ENCODE measurements at places on chromosomes 16 and 17. TPM values are rescaled to one million over a fixed set of nuclear protein-coding genes. Genes with fewer than 3 reads are reported as not detected.

GPRC5B gene
- total RNA-seq = 0.14 TPM

DNA sequence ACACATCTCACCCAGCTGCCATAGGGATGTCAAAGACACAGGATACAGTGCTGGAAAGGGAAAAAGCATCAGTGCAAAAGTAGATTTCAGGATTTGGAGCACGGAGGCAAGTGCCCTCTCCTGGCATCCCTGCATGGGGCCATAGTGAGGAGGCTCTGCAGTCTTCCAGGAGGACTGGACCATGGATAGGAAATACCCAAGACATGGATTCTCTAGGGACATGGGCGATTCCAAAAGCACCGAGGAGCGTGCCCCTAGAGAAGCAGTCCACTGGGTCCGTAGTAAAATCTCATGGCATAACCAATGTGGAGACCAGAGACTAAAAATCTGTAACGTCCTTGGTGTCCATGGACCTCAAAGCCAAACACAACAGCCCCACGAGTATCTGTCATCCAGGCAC, 818.2 kb downstream of the KCNJ18 start:
- H3K27me3 ChIP-seq = no peaks in the 10 kb centered on the region
- no peak overlapping the region for H3K4me3 ChIP-seq
- H3K27ac ChIP-seq = no peak overlapping the region
- no peaks in the 10 kb centered on the region for H3K4me1 ChIP-seq
- no peaks in the 10 kb centered on the region for H3K36me3 ChIP-seq
- DNase-seq = no peak

DNA sequence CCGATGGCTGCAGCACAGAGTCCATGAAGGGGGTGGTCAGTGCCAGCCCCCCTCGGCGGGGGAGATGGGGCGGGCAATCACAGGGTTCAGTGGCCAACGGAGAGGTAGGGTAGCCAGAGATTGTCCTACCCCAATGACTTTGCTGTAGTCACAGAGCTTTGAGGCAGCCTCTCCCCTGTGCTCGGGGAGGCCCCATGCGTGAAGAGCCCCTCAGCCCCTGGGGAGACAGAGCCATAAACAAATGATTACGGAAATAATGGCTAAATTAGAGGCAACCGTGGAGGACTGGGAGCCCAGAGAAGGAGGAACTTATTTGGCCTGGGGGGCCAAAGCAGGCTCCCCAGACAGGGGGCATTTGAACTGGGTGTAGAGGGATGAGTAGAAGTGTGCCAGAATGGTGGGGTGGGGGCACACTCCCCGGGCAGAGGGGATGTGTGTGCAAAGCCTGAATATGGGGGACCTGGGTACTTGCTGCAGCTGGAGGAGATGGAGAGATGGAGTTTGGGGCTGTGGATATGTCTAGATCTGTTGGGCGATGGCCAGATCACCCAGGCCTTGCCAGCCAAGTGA, 164.8 kb downstream of the CMIP start:
- peaks cover 6% of the 10 kb centered on the region for H3K36me3 ChIP-seq
- H3K4me3 ChIP-seq = no peak overlapping the region
- no peak for DNase-seq
- no peaks in the 10 kb centered on the region for H3K27me3 ChIP-seq
- H3K27ac ChIP-seq = no peak overlapping the region

DNA sequence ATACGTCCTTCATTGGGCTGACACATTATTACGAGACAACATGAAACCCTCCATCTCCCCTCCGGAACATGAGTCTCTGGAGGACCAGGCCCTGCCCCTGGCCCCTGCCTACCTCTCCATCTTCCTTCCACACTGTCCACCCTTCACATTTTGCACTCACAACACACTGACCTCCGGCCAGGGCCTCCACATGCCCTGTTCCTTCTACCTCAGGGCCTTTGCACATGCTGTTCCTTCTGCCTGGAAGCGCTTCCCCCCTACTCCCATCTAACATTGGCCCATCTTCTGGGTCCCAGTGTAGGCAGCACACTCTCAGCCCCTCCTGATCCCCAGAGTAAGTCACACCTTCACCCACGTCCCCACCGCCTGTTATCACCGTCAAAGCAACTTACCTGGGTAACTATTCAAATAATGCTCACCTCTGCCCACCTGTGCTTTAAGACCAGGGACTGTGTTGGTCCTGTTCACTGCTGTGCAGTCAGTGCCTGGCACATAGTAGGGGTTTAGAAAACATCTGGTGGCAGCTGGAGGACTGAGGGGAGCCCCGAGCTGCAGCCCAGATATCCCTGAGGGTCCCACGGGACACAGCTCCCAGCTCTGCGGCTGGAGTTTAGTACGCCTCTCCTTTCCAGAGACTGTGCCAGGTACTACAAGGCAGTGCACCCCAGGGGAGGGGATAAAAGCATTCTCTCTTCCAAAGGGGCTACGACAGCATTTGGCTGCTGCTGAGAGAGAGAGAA, 27.2 kb downstream of the RPH3AL start:
- no peak overlapping the region for H3K27ac ChIP-seq
- peaks cover 7% of the 10 kb centered on the region for H3K4me1 ChIP-seq
- no peaks in the 10 kb centered on the region for H3K27me3 ChIP-seq
- no peak overlapping the region for H3K4me3 ChIP-seq
- no peaks in the 10 kb centered on the region for H3K36me3 ChIP-seq

DNA sequence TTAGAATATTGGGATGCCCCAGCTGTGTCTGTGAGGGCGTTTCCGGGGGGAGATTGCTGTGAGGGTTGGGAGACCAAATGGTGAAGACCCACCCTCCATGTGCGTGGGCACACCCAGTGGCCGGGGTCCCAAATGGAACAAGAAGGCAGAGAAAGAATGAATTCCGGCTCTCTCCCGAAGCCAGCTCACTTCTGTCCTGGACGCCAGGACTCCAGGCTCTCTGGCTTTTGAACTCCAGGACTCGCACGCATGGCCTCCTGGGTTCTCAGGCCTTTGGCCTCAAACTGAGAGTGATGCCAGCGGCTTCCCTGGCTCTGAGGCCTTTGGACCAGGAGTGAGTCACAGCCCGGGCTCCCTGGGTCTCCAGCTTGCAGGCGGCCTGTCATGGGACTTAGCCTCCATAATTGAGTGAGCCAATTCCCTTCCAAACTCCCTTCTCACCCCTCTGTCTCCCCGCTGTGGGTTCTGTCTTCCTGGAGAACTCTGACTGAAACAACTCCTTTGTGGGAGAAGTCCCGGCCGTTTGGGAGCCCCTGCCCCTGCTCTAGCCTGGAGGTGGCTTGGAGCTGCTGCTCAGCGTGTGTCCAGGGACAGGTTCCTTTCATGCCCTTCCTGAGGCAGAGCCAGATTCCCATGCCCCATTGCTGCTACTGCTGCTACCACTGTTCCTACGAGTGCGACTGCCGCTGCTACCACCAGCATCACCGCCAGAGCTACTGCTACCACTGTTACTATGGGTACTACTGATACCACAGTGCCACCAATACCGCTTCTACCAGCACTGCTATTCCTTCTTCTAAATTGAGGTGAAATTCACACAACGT, 49.8 kb upstream of the CBX4 start:
- no peak overlapping the region for H3K27ac ChIP-seq
- H3K36me3 ChIP-seq = no peaks in the 10 kb centered on the region
- H3K4me3 ChIP-seq = no peak overlapping the region
- H3K4me1 ChIP-seq = no peaks in the 10 kb centered on the region
- peaks cover 28% of the 10 kb centered on the region for H3K27me3 ChIP-seq

- no peak for DNase-seq
- no peaks in the 10 kb centered on the region for H3K36me3 ChIP-seq
- no peaks in the 10 kb centered on the region for H3K27me3 ChIP-seq
- H3K27ac ChIP-seq = no peak overlapping the region
Observed at GRCh38 chr16:66222756-66223155, 143.7 kb upstream of the CDH5 start.

CCL4 gene
- 49.4 TPM for total RNA-seq

Measured in activated naive CD8-positive, alpha-beta T cell treated with anti-CD3 and anti-CD28 coated beads for 36 hours (primary cell).